Foreskin fibroblast (primary cell): ENCODE measurements at places on chromosomes 7 and 10.
A peak's percentile ranks its signal among the peaks of the same experiment; 100 is the strongest.

- no peak for DNase-seq
Observed at GRCh38 chr7:95509199-95509598, 23.5 kb downstream of the ASB4 start.

GRCh38 chr7:30502470-30503251, 2.0 kb downstream of the GGCT start:
- no peak for DNase-seq

- DNase-seq: peak; percentile 36
Observed at GRCh38 chr7:20784388-20785156, 2.1 kb downstream of the SP8 start.

DNA sequence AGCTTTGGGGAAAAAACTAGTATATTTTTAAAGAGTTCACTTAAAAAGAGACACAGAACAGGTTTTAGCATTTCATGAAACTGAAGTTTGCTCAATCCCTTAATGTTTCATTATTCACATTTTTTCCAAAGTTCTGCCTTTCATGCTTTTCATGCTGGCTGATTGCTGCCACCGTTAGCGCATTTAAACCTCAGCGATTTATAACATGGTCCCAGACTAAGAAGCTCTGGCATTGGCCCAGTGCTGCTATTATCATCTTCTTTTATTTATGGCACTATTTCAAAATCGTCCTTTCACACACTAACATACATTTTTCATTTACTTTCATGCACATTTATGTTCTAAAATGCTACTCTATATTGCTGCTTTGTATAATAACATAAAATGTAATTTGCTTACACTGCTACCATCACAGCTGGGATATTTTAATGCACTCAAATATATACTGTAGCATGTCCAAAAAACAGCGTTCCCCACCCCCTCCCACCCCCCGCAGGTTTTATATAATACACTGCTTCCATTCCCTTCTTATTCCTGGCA, 141.9 kb downstream of the MPP7 start:
- no peak for DNase-seq
